NCI-H187 treated with DMSO at 0.1 percent for 48 hours (cell line): ENCODE measurements at places on chromosomes 12 and 14.

DNA sequence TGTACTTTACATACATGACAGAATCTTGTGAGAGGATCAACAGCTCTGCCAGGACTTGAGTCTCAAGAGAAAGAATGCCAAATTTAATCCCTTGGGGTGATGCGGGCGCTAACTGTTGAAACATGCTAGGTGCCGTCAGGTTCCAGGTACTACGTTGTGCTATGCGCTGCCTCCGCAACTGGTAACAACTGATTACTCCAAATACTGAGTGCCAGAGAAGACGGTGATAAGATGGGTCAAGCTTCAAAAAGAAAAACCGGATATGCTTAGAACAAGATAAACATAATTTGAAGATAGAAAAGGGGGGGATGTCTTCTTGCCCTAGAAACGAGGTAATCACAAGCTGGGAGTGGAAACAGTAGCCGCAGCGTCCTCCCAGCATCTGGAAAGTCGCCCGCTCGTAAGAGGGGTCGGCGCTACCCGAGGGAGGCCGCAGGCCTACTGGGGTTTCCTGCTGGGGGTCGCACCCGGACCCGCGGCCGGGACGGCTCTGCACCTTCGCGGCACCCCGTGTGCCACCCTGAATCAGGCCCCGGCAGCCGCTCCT, 678 bp downstream of the ZBTB25 start:
- no peak for DNase-seq

DNA sequence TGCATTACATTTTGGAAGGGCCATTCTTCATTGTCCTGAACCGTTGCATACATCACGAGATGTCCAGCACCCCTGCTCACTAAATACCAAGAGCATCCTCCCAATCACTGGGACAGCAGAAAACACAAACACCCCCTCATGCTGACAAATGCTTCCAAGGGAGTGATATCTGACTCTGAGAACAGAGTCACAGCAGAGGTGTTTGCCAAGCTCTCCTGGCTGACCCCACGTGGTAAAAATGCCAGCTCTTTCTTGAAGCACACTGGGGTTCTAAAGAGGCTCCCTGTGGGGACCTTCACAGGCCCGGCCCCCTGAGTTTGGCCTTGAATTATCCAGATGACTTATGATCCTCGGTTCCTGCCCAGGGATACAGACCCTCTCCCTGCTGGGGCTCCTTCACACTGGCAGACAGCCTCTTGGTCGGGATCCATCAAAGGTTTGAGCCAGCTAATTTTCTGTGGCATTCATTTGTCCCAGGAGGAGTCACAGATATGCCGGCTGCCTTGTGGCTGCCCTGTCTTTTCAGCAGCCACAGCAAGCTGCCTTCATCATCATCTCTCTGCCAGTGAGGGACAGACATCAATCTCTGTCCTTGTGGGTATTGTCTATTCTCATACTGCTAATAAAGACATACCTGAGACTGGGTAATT, 43.1 kb upstream of the PSMC1 start:
- no peak for DNase-seq

DNA sequence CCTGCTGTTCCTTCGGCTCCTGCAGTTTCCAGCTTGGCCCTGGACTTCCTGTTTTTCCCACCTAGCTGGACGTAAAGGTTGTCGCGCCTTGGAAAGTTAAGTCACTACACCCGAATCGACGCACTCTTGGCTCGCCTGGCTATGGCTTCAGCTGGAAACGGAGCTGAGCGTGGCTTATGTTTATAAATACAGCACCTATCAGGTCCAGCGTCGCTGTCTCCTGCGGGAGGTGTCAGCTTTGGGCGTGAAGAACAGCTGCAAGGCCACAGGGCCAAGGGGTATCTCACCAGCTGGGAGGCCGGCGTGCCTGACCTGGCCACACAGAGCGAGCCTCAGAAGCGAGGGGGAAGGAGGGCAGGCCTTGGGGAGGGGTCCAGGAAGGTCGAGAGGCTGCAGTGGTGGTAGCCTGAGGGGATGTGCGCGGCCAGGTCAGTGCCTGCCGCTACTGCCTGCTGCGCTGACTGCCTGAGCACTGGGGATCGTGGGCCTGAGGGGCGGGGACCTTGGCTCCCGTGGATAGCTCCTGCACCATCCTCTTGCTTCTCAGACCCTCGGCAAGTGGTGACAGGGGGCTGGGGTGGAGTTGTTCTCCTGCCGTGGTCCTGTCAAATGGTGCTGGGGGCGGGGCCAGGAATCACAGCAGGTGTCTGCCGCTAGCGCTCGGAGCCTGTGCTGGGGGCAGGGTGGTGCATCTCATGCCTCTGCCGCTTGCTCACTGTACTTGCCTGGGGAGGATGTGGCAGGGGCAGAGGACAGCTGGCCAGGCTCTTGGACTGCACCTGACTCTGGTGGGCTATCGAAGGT, 12.5 kb downstream of the PACS2 start:
- DNase-seq, result no peak

DNA sequence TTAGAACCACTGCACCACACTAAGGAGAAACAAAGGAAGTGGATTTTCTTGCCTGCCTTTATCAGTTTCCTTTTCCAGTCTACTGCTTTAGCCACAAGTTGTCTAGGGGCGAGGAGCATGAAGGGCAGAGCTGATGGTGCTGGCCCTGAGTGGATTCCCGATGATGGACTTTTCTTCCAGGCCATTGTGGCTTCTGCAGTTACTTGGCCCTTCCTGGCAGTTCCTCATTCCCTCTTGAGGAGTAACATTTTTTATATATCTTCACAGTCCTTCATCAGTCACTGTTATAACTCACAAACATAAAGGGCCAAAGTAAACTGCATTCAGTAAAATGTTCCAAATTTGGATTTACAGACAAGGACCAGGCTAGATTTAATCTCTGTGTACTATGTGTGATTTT, 61.2 kb upstream of the SRSF5 start:
- DNase-seq, result no peak

- no peak for DNase-seq
These were observed 157.9 kb upstream of the LMO3 start for GRCh38 chr12:16763901-16764300.

GRCh38 chr14:87644689-87645088, 348.3 kb downstream of the GALC start:
- DNase-seq, result no peak

- peak; percentile 91 for DNase-seq
These were observed 170.5 kb downstream of the NDUFA12 start for GRCh38 chr12:94832780-94833681.

DNA sequence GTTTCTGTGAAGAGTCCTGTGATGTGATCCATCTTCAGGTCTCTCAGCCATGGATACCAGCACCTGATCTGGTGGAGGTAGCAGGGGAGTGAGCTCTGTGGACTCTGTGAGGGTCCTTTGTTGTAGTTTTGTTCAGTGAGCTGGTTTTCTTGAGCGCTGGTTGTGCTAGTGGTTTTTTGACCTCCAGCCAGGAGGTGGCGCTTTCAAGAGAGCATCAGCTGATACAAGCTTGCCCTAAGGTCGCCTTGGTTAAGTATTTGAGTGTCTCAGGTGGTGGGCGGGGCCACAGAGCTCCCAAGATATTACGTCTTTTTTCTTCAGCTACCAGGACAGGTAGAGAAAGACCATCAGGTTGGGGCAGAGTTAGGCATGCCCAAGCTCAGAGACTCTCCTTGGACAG, 139.7 kb downstream of the TTLL5 start:
- no peak for DNase-seq

- DNase-seq, result no peak
These were observed 185.6 kb downstream of the TMEM121 start for GRCh38 chr14:105711841-105712460.

DNA sequence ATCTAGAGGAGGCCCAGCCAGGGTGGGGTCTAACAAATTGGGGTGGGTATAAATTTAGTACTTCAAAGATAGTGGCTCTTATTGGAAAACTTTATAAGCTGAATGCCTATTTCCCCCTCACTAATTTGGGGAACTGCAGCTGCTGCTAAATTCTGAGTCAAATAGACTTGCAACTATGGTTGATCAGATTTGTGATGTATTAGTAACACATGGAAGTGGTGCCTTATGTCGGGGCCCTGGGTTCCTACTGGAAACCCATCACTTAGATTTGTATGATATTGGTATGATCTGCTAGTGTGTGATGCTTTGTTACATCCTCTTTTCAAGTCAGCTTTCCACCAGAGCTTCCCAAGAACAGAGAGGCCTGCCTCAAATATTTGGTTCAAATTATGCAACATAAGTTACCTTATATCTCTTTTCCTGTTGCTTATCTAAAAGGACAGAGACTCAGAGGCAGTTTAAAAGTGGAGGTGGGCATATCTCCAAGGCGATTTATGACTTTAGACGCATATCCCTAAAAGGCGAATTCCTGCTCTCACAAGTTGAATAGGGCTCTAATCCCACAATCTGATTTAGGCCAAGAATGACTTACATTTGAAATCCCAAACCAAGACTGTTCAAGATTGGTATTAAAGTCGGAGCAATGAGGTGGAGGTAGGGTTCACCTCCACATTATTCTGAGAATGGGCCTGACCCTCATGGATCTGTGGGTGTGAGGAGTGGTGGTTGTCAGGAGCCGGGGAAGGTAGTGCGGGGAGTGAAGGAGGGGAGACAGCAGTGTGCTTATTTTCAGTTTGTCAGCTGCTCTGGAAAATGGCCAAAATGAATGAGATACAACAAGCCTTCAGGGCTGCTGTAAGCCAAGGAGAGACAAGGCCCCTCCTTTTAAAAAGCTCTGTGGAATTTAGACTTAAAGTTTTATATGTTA, 425.8 kb downstream of the RAD51B start:
- DNase-seq, result no peak

DNA sequence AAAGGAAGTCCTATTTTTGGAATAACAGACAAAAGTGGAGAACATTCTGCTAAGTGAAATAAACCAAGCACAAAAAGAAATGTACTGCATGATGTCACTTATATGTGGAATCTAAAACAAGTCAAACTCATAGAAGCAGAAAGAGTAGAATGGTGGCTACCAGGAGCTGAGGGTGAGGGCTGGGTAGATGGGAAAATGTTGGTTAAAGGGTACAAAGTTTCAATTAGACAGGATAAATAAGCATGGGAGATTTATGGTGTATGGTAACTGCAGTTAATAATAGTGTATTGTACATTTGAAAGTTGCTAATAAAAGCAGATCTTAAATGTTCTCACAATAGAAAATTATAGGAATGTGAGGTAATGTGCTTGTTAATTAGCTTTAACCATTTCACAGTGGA, 12.8 kb downstream of the LUM start:
- DNase-seq, result no peak

DNA sequence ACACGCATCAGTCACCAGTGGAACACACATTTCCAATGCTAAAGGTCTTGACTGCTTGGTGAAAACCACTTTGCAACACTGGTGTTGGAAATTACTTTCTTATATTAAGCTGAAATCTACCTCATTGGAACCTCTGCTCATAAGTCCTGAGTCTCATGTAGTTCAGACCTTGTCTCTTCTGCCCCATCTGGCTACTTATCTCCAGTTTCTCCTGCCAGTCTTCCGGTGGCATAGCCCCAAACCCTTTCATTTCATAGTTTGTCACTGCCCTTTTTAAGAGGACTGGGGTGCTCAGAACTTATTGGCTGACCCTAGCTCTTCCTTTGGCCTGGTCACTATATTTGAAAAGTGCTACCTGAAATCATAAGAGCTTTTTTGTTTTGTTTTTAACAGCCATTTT, 43.7 kb downstream of the HELB start:
- DNase-seq, result no peak

GRCh38 chr12:100799770-100800169, 5.2 kb downstream of the ANO4 start:
- no peak for DNase-seq

DNA sequence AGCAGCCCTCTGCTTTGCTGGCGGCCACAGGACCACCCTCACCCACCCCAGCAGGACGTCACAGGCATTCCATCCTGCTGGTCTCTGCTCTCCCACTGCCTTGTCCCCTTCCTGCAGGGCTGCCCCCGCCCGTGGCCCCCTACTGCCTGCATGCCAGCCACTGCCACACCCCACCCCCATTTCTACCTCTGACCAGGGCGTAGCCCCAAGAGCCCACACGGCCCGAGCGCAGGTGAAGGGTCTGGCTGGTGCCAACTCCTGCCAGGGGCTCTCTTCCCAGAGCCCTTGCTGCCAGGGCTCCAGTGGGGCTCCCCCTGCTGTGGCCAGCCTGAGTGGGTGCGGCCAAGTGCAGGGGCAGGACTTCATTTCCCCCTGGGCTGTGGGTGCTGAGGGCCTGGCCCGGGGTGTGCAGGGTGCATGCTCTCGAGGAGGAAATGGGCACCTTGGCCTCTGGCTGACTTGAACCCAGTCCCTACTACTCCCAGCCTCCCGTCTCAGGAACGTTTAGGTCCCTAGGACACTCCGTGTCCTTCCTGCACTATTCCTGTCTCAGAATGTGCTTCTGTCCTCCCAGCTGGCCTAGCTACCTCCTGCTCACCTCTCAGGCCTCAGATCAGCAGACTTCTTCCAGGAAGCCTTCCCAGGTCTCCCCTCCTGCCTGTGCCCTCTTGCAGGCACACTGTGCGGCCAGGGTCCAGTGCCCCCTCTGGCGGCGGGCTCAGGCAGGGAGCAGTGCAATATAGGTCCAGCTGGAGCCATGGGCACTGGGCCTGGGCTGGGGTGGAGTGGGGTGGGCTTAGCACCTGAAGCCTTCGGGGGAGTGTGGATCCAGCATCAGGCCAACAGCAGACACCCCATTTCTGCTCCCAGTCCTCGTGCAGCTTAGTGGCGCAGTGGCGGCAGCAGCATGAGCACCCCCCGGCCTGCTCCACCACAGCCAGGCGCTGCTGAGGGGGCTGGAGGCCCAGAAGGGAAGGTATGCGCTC, 1.4 kb downstream of the LBHD2 start:
- no peak for DNase-seq

- no peak for DNase-seq
These were observed 490 bp downstream of the PRORP start for GRCh38 chr14:35122696-35123387.

GRCh38 chr12:64618953-64619590, 8.8 kb downstream of the RASSF3 start:
- no peak for DNase-seq

GRCh38 chr12:1065629-1066028, 74.6 kb downstream of the ERC1 start:
- DNase-seq, result no peak

- no peak for DNase-seq
These were observed 218.2 kb upstream of the PRICKLE1 start for GRCh38 chr12:42807766-42808165.

GRCh38 chr12:25764409-25764808, 194.1 kb upstream of the RASSF8 start:
- DNase-seq, result no peak

DNA sequence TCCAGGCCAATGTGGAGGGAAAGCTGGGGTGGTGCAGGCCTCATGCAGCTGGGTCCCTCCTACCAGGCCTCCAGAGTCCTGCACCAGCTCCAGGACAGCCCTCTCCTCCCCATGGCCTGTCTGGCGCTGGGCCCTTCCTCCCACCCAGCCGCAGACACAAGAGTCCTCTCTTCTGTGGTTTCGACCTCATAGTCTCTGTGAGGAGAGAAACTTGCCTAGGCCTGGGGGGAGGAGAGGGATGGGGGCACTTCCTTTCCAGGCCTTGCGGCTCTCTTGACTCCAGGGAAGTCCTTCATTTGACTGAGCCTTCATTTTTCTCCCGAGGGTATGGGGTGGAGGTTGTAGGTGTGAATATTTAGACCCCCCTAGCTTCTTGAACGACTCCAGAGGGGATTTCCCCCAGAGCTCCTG, 2.3 kb downstream of the MMP14 start:
- no peak for DNase-seq

- no peak for DNase-seq
These were observed 7.4 kb downstream of the KIF21A start for GRCh38 chr12:39435531-39435930.
